ENCODE measurements at places on chromosomes 4 and X. TPM values are rescaled to one million over a fixed set of nuclear protein-coding genes. Genes with fewer than 3 reads are reported as not detected.

The PCDH18 gene
- 1.2 TPM for total RNA-seq

The CMC4 gene
- 10.5 TPM for total RNA-seq

The LRAT gene
- total RNA-seq, result 1.1 TPM

The PRRG1 gene
- 13.3 TPM for total RNA-seq

All from kidney epithelial cell (primary cell).